ENCODE measurements at places on chromosomes 6 and 20.

DNA sequence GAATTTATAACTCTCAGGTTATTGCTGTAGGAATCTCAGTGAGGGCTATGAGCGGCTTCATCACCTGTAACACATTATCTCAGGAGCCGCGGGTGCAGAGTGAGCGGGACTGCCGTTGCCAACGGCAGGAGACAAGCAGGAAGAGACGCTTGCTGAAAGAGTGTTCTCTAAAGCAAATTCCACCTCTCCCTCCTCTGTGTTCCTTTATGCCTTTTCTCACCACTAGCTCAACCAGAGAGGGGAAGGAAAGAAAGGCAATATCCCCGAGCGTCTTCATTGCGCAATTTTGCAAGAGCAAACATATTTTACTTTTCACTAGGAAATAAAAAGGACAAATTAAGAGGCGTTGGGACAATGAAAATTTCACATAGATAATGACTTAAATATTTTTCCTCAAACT lies 185.2 kb upstream of the EXOC2 start:
- no peak for DNase-seq

GRCh38 chr6:138981416-138981815 lies 6.6 kb downstream of the REPS1 start:
- no peak for DNase-seq

GRCh38 chr20:59850018-59850641 lies 83.3 kb downstream of the SYCP2 start:
- no peak for DNase-seq

- DNase-seq = no peak
Measured at GRCh38 chr6:115456848-115457247, 603.8 kb downstream of the FRK start.

DNA sequence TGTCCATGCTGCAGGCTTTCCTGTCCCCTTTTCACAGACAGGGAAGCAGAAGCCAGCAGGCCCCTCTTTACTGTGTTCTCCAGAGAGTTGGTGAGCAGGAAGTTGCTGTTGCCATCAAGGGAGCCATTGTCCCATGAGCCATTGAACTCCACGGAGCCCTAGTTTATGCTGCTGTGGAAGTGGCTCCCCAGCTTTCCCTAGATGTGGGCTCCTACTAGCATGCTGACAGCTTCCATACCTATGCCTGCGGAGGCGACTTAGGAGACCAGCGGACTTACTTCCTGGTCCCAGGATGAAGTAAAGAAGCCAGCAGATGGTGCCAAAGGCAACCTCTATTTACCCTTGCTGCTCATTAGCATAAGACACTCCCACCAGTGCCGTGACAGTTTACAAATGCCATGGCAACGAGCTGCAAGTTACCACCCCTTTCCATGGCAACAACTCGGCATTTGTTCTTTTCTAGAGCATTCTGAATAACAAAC lies 30.8 kb upstream of the FKBP1A start:
- no peak for DNase-seq

DNA sequence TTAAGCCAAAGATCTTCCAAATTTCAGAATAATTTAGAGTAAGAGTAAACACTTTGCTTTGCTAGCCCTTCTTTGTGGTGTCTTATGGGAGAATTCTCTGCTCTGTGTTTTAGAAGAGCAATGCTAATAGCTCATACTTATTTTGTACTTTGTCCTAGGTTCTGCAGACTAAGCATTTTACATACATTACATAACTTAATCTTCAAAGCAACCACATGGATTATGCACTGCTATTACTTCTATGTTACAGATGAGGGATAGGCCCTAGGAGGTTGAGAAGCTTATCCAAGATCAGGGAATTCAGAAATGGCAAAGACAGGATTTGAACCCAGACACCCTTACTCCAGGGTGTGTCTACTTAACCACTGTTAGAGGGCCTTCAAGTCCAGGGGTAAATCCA lies 9.8 kb upstream of the CCDC170 start:
- no peak for DNase-seq

DNA sequence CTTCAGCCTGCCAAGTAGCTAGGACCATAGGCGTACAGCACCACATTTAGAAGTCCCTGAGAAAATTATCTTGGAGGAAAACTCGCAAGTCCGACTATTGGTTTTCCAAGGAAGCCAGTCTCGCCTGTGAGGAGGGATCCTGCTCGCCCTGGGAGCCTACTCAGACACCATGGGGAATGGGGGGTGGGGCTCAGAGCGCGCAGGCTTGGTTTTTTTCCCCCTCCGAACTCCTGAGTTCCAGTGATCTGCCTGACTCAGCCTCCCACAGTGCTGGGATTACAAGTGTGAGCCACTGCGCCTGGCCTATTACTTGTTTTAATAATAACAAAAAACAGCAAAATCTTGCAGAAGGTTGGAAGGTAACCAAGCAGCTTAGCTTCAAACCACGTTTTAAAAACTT lies 153.7 kb downstream of the OR2B2 start:
- DNase-seq = no peak

DNA sequence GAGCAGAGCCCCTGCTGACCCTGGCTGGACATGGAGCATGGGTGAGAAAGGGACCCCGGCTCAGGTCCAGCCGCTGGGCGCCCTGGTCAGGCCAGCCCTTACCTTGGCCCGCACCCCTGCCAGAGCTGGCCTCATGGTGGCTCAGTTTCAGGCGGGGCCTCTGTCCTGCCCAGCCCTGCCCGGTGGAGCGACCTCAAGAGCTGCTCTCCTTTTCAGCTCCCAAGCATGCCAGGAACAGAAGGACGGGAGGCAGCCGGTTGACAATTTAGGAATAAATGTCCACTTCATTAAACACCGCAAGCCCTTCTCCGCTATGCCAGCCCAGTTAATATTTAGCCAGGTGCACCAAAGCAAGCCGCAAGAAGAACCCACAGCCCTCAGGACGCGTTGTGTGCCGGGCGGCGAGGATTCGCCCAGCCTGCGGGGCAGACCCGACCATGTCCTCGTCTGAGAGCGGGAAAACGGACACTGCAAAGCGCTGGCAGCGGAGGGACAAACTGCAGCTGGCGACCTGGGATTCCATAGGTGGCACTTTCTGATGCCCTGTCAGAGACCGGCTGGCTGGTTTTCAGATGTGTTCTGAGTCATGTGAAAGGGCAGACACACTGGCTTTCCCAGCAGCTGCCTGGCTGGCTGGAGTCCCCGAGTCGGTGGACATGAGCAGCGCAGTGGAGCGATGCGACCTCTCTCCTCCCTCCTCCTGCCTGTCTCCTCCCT lies 221.9 kb downstream of the TTLL2 start:
- no peak for DNase-seq

- DNase-seq = no peak
Measured at GRCh38 chr20:59767656-59768055, 163.3 kb downstream of the PHACTR3 start.

- DNase-seq = no peak
Measured at GRCh38 chr6:130843575-130844320, 16.5 kb downstream of the SMLR1 start.

DNA sequence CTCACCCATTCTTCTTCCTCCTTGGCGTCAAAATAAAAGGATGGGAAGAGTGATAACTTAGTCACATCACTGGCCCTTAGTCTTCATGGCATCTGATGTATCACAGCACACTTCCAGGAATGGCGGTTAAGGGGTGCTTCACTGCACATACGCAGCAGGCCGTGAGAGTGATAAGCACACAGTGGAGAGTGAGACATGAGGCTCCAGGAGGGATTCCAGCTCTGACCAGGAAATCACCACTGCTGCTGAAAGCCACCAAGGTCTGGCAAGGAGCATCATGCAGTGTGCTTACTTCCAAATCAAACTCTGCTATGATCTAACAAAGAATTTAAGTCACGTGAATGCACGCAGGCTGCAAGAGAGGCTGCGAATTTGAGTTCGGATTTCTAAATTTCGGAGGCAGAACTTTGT lies 62.4 kb downstream of the ARID1B start:
- no peak for DNase-seq
